Neural crest cell (in vitro differentiated cells): ENCODE measurements at places on chromosomes 7 and 10. TPM values are rescaled to one million over a fixed set of nuclear protein-coding genes. Genes with fewer than 3 reads are reported as not detected.

Gene COL28A1
- total RNA-seq = 0.28 and 0.30 TPM in 2 replicates

Gene ZNF503
- 14.6 and 15.9 TPM in 2 replicates for total RNA-seq

Gene VWA2
- not detected in 2 replicates for total RNA-seq

DNA sequence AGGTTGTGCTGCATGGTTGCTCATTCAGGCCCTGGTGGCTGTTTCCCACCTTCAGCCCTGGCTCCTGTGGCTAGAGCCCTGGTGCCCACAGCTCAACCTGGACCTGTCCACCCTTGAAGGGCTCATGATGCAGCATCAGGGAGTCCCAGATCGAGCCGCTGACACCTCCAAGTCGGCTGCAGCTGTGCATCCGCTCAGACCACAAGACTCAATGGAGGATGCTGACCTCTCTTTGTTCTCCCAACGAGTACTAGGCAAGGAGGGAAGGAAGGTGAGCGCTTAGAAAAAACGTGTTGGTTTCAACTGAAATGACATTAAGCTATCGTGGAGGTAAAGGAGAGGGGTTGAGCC is 9.5 kb upstream of the C10orf95 start:
- H3K36me3 ChIP-seq = no peaks in the 10 kb centered on the region
- H3K4me1 ChIP-seq = peaks cover 34% of the 10 kb centered on the region
- DNase-seq = no peak
- peak overlapping the region; percentile 80 for H3K4me3 ChIP-seq
- peak overlapping the region; percentile 66 for H3K27ac ChIP-seq
- H3K27me3 ChIP-seq = peaks cover 13% of the 10 kb centered on the region

DNA sequence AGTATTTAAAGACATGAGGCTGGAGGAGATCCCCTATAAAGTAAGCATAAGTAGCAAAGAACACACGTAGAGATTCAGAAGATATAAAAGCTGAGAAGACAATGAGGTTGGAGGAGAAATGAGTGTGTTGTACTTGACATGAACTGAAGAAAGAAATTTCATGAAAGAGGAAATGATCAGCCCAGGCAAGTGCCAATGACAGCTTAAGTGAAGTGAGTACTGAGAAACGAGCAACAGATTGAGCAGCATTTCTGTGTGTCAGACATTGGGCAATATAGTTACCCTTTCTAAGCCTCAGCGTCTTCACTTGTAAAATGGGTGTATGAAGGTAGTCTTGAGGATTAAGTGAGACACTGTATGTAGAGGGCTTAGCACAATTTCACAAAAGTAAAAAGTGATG is 4.8 kb upstream of the LIPA start:
- DNase-seq = no peak
- peaks cover 6% of the 10 kb centered on the region for H3K27me3 ChIP-seq
- H3K36me3 ChIP-seq = peaks cover 13% of the 10 kb centered on the region
- no peak overlapping the region for H3K27ac ChIP-seq
- H3K4me3 ChIP-seq = no peak overlapping the region

DNA sequence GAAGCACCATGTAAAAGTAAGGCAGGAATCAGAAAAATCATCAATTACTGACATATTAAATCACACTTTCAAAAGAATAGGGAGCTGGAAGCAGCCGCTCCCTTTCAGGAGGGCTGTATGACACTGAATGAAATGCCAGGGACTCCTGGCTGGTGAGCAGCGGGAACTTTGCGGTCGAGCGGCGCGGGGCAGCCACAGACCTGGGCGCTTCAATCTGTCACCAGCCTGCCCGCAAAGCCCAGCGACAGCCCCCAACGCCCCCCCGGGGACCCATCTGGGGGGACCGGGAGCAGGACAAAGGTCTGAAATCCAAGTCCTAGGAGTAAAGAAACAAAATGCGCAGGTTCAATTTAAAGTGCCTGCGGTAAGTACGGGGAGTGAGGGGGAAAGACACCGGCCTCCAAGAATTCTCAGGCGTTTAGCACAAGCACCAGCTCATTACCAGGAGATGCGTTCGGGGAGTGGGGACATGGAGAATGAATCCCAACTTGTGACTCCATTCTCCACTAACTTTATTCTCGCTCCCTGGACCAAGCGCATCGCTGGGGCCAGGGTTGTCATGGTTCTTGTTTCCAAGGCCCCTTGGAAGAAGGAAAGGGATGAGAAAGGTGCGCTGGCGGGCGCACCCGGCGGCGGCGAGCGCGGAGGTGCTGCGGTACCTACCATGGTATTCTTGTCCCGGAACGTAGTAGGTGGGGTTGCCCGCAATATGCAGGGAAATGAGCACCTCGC is 824 bp downstream of the RELN start:
- H3K27me3 ChIP-seq = peaks cover 89% of the 10 kb centered on the region
- peaks cover 5% of the 10 kb centered on the region for H3K4me1 ChIP-seq
- no peak for DNase-seq
- no peak overlapping the region for H3K27ac ChIP-seq

GRCh38 chr10:50563906-50564305 is 59.9 kb downstream of the SGMS1 start:
- no peaks in the 10 kb centered on the region for H3K27me3 ChIP-seq
- H3K36me3 ChIP-seq = peaks cover 4% of the 10 kb centered on the region
- DNase-seq = no peak
- H3K4me3 ChIP-seq = no peak overlapping the region

DNA sequence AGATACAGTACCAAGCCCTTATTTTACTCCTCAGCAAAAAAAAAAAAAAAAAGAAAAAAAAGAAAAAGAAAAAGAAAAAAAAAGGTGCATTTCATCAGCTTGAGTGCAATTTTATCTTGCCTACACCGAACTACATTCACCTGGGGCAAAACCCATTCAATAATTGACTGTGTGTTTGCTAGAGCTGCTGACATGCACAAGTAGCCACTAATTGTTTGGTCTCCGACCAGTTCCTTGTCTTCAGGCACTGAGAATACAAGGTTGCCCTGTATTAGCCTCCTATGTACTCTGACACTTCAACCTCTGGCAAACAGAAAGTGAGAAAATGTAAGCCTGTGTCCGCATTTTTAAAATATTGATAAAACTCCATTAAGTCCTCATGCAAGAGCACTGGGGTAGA is 1579.4 kb upstream of the LRRTM3 start:
- H3K4me3 ChIP-seq = no peak overlapping the region
- H3K27ac ChIP-seq = no peak overlapping the region
- no peaks in the 10 kb centered on the region for H3K27me3 ChIP-seq
- DNase-seq = no peak
- H3K36me3 ChIP-seq = no peaks in the 10 kb centered on the region
- peaks cover 16% of the 10 kb centered on the region for H3K4me1 ChIP-seq

GRCh38 chr7:108643136-108643535 is 73.5 kb downstream of the DNAJB9 start:
- H3K4me1 ChIP-seq = no peaks in the 10 kb centered on the region
- no peak overlapping the region for H3K27ac ChIP-seq
- no peak for DNase-seq
- H3K4me3 ChIP-seq = no peak overlapping the region
- no peaks in the 10 kb centered on the region for H3K36me3 ChIP-seq

DNA sequence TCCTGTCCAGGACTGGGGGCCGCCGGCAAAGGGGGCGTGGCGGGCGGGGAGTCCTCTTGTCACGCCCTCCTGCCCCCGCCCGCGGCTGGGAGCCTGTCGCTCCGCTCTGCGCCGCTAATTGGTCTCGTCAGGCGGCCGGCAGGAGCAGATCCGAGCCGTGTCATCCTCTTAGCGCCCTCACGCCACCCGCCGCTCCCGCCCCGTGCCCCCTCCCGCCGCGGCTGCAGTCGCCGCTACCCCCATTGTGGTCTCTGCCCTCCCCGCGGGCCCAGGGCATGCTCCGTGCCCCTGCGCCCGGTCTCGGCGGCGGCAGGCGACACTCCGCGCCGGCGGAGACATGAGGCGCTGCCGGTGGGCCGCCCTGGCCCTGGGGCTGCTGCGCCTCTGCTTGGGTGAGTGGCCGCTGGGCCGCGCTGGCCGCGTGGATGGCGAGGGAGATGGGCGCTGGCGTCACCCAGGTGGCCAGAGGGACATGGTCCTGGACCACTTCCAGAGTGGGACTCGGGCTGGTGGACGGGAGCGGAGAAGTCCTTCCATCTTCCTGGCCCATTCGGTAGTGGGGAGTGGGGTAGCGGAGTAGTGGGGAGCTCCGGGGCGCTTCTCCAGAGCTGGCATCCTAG is at the start of gene CDHR1:
TSS of gene CDHR1 (plus strand) at position 114 of the 620 bp plus-strand sequence. CDS start at position 338, 224 bp downstream.
- H3K27me3 ChIP-seq = peaks cover 19% of the 10 kb centered on the region
- H3K4me1 ChIP-seq = no peaks in the 10 kb centered on the region
- H3K27ac ChIP-seq = no peak within 1 kb of the TSS
- H3K4me3 ChIP-seq = peak within 1 kb of the TSS; percentile 81
- peak; percentile 26 for DNase-seq
- H3K36me3 ChIP-seq = no peaks in the 10 kb centered on the region
